GM12892 (cell line): ENCODE measurements at places on chromosomes 12 and 14.
A peak's percentile ranks its signal among the peaks of the same experiment; 100 is the strongest.

DNA sequence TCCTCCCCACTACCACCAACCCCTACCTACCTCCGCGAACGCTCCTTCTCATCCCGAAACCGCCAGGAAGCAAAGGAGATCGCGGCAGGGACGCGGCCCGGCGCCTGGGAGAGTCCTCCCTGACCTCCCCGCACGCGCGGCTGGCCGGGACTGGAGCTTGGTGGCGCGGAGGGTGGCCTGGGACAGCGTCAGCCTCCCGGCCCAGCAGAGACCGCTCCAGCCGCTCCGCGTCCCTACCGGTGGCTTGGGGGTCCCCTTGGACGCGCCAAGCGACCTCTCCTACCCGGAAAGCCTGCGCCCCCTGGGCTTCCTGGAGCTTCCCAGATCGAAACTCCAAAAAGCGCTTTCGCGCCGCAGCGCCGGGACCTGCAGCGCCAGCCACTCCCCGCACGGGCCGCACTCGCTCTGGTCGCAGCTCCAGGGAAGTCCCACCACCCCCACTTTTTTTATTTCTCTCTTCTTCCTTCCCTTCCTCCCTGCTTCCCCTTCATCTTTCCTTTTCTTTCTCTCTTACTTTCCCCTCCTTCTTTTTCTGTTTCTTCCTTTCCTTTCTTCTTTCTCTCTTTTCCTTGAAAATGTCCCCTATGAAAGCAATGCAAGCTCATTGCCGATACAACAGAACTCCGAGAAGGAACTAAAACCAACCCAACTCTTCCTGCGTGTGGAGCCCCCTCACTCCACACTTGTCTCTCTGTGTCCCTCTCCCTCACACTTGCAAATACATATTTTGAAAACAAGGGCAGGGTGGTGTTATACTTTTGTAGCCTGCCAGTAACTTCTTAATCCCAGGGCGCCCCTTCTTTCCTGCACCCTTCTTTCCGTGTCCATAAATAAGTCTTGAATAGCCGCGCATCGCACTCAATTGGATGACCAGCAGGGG lies 3.8 kb downstream of the DIO3 start:
- DNase-seq: no peak

DNA sequence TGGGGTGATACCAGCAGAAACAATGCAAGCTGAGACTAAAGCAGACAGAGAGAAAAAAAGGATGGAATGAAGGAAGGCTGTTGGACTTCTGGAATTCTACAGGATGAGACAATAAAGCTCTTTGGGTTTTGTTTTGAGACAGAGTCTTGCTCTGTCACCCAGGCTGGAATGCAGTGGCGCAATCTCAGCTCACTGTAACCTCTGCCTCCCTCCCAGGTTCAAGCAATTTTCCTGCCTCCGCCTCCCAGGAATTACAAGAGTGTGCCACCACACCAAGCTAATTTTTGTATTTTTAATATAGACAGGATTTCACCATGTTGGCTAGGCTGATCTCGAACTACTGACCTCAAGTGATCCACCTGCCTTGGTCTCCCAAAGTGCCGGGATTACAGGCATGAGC lies 115.4 kb downstream of the EXOC5 start:
- no peak for DNase-seq

DNA sequence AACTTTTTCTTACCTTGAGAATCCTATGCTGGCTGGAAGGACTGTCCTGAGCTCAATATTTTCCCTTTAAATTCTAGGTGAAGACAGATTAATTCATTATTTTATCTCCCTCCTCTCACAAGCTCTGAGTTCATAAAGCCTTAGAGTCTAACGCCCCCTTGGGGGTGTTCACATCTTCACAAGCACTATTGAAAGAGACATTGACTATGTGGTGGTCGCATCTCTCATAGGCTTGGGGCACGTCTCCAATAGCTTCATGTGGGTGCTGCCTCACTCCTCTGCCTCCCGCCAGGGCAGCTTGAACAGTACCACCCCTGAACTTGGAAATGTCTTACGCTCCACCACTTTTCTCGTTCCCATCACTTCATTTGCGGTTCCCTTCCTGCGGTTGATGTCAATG lies 106.2 kb downstream of the UNC79 start:
- no peak for DNase-seq

- no peak for DNase-seq
Measured at GRCh38 chr12:96020314-96021003, 14.9 kb downstream of the LTA4H start.

DNA sequence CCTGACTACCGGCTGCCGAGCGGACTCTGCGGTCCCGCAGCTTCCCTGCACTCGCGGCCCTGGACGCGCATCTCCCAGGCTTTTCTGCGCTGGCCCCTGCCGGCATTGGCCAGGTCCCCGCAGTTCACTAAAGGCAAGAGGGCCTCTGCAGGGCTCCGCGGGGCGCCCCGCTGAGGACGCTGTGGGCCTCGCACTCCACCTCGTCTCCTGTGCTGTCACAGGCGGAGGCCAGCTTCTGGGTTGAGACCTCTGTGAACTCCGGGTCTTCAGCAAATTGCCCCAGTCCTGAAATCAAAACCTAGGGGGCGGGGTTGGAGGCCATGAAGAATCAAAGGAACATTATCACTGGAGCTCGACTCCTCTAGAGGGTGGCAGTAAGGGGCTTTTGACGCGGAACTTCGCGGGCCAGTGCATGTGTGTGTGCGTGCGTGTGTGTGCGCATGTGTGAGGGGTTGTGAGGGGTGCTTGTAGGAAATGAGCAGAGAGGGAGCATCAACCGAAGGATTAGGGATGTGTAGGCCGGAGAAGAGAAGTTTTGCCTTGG lies 68.5 kb upstream of the CAPRIN2 start:
- DNase-seq: peak; percentile 19

GRCh38 chr14:29521526-29522137 lies 406.0 kb downstream of the PRKD1 start:
- DNase-seq: no peak

GRCh38 chr12:54526812-54527630 lies 22.4 kb upstream of the PDE1B start:
- DNase-seq: no peak

DNA sequence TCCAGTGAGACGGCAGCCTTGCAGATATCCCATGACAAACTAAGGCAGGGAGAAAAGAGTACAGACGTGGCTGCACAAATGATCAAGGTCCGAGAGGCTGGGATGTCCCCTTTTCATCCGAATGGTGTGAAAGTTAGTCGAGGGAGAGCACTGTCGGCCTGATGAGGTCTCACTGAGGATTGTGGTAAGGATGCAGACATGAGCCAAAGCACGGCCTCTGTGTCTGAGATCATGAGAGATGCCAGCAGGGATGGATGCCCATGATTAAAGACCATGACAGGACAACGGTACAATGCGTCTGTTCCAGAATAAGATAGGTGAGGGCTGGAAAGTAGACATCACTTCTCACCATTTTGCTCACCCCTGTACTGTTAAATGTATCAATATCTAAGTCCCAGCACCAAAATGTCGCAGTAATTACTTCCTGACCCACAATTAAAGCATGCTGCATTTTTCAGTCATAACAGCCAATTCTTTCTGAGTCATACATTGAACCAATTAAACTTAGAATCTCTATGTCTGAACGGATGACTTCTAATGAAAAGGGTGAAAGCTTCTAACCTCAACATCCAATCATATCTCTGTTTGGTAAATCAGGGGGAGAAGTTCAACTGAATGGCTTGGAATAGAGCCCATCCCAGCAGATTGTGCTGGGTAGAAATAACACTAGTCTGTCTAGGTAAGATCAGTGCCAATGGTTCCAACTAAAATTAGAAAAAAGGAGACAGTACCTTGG lies 249.6 kb upstream of the SOX5 start:
- no peak for DNase-seq

- no peak for DNase-seq
Measured at GRCh38 chr14:73953731-73954130, 3.6 kb downstream of the COQ6 start.

DNA sequence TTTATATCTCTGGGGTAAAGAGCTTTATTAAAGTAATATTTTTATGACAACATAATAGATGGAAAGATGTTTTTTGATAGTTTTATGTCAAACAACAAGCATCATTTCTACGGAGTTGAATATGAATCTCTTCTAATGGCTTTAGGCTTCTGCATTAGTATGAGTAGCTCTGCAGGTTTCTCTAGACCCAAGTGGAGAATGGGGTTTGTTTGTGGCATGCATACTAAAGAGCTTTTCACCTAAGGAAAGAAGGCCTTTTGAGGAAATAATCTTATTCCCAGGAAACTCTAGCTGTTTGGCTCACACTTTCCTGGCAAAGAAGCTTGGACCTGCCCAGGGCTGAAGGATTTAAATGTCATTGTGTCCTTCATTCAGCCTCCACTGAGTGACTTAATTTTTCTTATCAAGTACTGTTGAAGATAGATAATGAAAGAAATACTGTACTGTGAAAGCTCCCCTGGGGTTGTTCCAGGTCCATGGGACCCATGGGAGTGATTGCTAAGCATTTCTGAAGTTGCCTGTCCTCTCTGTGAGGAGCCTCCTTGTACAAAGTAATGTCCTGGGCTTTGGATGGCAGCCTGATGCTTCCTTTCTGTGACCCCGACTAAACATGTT lies 469.3 kb downstream of the LRIG3 start:
- DNase-seq: no peak

DNA sequence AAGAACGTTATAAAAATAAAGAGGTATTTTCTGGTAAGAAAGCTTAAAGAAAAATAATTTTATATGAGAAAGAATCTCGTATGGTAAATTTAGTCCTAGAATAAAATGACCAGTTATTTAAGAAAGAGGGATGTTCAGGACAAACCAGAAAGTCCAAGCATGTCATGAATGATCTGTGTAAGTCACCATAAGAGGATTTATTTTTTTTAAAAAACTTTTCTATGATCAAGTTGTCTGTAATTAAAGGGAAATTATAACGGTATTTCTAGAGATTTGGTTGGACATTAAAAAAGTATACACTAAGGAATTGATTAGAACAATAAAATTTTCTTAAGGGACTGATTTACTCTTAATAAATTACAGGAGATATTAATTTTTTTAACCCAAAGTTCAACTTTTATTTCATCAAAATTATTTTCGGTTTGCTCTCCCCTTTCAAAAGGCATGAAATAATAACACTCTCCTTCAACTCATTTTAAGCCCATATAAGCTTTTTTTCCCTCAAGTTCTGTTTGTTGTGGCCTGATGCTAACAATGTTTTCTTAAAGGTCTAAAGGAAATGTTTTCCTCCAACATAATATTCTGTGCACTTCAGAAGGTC lies 49.9 kb upstream of the CPSF6 start:
- no peak for DNase-seq

GRCh38 chr12:108633534-108634248 lies at the start of gene SELPLG:
TSS of gene SELPLG (minus strand) at chr12:108633894. CDS start at chr12:108624307, 9,587 bp downstream.
- peak; percentile 83 for DNase-seq

GRCh38 chr12:4301932-4302501 lies 19.0 kb upstream of the TIGAR start:
- DNase-seq: no peak

DNA sequence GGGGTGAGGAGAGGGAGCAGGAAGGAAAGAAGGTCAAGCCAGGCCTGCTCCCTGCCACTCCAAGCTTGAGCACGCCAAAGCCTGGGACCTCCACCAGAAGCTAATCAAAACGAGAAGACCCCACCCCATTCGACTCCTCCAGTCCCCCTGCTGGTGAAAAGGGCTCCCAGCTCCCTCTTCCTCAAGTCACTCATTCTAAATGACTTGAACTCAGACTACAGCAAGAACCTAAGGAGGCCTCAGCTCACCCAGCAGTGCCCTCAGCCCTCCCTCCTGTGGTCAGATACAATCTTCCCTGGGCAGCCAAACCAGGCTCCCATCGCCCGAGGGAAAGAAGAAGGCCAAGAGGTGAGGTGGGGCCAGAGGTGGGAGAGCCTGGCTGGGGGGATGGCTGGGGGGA lies 17.4 kb downstream of the HDAC7 start:
- no peak for DNase-seq

DNA sequence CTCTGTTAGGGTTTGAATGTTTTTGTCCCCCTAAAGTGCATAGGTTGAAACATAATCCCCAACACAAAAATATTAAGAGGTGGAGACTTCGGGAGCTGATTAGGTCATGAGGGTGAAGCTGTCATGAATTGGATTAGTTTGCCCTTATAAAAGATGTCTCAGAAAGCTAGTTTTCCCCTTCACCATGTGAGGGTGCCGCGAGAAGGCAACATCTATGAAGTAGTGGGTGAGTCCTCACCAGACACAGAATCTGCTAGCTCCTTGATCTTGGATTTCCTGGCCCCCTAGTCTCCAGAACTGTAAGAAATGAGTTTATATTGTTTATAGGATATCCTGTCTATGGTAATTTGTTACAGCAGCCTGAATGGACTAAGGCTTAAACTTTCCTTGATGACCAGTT lies 301.5 kb upstream of the ATP2B1 start:
- DNase-seq: no peak

DNA sequence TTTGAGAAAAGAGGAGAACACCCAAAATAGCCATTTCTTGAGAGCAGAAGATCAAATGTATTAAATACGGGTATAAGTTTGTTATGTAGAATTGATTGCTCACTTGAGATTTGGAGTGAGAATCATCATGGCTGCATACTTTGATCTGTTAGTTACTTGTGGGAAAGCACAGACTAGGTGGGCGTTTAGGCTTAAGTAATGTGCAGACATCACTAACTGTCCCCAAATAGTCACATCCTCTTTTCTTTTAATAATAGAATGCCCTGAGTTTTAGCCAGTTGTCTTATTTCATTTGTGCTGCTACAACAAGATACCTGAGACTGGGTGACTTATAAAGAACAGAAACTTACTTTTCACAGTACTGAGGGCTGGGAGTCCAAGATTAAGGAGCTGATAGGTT lies 14.3 kb upstream of the GTF2A1 start:
- no peak for DNase-seq
